ENCODE measurements at places on chromosomes 1 and 21.
A peak's percentile ranks its signal among the peaks of the same experiment; 100 is the strongest.

GRCh38 chr21:22263890-22264289 lies 1265.7 kb downstream of the NCAM2 start:
- DNase-seq = no peak

- no peak for DNase-seq
Observed at GRCh38 chr1:21966247-21967000, 10.4 kb upstream of the CELA3B start.

DNA sequence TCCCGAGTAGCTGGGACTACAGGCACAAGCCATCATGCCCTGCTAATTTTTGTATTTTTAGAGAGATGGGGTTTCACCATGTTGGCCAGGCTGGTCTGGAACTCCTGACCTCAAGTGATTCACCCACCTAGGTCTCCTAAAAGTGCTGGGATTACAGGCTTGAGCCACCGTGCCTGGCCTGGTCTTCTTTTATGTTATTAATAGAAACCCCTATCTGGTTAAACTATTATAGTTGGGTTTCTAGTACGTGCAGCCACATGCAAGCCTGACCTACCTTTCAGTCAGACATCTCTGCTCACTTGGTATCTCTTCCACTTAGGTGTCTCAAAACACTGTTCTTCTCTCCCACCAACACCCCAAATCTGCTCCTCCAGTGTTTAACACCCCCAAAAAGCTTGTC lies 34.4 kb downstream of the PSEN2 start:
- no peak for DNase-seq

- peak; percentile 46 for DNase-seq
Observed at GRCh38 chr1:18597160-18598042, 33.2 kb upstream of the PAX7 start.

GRCh38 chr1:202259705-202260104 lies 66.1 kb downstream of the LGR6 start:
- DNase-seq = no peak

DNA sequence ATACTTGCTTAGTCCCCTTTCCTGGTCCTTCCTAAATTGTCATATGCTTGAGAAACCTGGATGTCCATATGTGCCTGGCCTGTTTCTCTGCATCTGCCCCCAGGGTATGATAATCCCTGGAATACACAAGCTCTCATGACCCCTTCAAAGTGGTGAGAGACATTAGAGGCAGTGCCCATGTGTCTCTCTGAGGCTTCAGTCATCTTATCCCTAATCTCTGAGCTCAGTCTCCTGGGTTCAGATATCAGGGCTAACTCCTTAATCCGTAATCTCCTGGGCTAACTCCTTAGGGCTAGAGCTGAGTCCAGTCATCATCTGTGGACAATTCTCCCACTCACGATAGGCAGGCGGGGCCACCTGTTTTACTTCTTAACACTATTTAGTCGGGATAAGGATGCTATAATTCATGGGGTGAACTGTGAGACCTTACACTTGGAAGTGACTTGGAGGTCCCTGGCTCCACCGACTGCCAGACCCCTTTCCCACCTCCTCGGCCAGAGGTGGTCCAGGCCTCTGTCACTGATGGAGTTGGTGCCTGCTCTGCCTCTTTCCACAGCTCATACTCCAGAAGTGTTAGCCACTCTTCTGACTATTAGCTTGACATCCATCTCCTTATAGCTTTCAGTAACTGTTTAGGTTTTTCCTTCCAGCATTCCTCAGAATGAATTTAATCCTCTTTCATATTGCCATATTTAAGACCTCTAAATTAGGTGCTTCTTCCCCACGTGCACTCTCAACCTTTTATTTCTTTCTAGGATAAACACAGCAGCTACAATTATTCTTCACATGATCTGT lies 22.7 kb downstream of the CCN1 start:
- no peak for DNase-seq

GRCh38 chr1:70890408-70890807 lies 157.2 kb downstream of the PTGER3 start:
- DNase-seq = no peak

GRCh38 chr1:64495878-64496277 lies 25.9 kb downstream of the CACHD1 start:
- no peak for DNase-seq

DNA sequence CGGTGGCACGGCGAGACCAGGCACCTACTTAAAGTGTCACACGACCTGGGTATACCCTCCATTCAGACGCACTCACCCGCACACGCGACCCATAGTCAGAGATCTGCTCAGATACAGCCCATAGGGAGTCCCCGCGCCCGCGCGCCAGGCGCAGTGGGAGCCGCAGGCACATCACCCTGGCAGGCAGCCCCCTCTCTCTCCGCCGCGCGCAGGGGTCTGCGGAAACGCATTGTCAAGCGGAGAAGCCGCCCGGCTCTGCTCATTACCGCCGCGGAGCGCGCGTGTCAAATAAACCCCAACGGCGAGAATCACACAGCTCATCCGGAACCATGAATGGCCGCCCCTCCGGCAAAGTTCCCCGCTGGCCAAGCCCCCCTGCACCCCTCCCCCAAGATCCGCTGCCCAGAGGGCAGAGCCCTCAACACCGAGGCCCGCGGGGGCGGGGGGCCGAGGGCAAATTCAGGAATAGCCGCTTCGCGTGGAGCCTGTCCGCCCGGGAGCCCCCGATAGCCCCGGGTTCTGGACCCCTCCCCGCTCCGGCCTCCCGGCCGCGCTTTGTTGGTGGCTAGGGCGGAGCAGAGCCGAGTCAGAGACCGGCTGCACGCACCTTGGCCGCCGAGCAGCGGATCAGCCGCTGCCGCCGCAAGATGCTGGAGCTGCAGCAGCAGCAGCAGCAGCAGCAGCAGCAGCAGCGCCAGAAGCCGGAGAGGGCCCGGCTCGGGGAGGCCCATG lies 522 bp downstream of the LRP8 start:
- DNase-seq = no peak

DNA sequence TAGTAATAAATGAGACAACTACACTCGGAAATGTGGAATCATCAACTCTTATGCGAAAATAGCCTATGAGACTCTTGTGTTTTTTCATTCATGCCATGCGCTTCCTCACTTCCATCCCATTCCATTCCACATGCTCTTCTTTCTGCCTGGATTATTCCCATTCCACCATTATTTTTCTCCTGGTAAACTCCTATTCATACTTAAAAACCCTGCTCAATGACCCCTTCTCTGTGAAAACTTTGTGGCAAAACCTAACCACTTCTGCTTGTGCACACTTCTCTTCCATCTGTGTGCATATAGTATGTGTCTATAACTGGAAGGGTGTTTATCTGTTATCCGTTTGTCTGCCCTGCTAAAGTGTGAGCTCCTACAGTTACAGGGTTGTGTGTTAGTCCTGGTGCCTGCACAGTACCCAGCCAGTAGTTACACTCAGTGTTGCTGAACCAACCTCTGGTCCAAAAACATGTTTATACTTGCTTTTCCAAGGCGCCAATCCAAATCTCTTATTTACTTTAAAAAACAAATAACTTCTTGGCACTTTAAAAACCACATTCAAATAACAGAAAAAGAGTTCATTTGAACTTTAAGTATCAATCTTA lies 10.7 kb downstream of the EPHX1 start:
- DNase-seq = no peak

DNA sequence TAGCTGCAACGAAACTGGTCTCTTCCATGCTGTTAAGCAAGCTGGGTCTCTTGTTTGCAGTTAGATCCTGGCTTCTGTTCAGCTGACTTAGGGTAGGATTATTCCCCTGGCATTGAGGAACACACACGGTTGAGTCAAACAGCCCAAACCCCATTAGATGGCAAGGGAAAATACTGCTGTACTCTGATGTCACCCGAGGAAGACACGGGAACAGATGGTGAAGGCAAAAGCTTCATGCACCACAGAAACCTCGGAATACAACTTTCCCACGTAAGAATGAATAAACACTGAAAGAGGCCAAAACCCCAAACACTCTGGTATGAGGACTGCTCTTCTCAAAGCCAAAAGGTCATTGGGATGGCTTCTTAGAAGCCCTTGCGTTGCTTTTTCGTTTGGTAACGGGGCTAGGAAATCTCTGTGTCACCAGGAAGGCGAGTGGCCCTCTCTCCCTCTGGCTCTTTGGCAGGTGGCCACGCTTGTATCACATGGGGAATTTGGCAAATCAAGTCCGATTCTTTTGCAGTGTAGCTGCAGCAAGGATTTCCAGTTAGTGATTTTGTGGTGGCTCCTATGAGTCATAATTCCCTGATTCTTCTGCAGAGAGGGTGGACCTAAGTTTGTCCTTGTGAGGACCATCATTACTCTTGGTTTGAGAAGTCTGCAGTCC lies 16.7 kb upstream of the LYST start:
- peak; percentile 83 for DNase-seq

GRCh38 chr1:91776068-91776794 lies 109.7 kb downstream of the TGFBR3 start:
- no peak for DNase-seq

GRCh38 chr21:41726970-41727783 lies 39.7 kb downstream of the RIPK4 start:
- peak; percentile 69 for DNase-seq

DNA sequence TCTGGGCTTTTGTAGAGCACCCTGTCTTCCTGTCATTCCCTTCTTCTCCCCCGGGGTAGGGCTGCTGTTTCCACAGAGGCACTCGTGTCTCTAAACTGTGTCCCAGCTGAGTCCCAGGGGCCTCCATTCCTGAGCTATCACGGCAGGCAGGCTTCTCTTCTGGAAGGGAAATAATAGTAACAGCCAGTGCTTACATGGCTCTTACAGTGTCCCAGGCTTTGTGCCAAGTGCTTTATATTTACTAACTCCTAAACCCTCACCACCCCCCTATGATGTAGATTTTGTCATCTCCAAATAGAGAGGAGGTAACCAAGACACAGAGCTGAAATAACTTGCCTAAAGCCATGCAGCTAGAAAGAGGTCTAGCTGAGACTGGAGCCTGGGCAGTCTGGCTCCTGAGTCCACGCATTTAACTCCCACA lies 1.4 kb upstream of the CELF3 start:
- peak; percentile 37 for DNase-seq

- no peak for DNase-seq
Observed at GRCh38 chr1:182286761-182287160, 104.8 kb downstream of the GLUL start.

- DNase-seq = no peak
Observed at GRCh38 chr1:38273196-38273804, 226.7 kb upstream of the POU3F1 start.

- DNase-seq = no peak
Observed at GRCh38 chr1:116325922-116326321, 47.1 kb upstream of the ATP1A1 start.

DNA sequence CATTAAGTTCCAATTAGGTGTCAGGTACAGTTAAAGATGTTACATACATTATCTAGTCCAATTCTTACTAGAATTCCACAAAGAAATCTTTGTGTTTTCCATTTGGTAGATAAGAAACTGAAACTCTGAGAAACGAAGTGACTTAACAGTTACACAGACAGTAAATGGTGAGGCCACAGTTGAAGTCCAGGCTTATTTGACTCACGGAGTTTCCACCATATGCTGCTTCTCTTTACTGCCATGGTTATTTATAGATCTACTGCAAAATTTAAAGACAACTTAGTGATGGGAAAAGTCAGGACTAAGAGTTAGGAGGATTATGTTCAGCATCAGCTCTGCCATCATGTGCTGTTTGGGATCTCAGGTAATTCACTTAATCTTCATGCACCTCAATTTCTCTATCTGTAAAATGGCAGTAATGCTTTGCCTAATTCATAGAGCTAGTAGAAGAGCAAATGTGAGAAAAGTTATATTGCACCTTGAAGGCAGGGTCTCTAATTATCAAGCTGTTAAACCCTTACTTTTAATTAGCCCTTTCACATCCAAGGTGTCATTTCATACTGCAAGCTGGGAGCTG lies 26.2 kb upstream of the SAMSN1 start:
- DNase-seq = no peak

DNA sequence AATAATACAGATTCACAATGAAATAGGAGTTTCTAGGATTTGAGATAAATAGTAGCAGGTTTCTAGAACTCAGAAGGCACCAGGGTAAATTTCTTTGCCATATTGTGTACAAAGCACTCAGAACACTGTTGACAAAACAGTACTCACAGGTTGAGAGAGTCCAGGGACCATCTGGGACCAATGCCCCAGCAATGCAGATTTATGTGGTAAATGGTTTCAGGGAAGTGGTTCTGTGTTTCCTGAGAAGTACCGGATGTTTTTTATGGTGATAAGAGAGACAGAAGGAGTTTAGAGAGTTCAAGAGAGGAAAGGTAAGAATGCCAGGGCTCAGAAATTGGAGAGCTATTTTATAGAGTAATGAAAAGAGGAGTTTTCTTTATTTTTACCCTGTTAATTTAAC lies 29.6 kb upstream of the DIPK1A start:
- DNase-seq = no peak
